Liver (tissue), 10 donors: ENCODE measurements at places on chromosomes 13 and 19.
A peak's percentile ranks its signal among the peaks of the same experiment; 100 is the strongest.

- DNase-seq: peak; percentile 49
These were observed 6.3 kb upstream of the JUNB start for GRCh38 chr19:12784871-12785430.

DNA sequence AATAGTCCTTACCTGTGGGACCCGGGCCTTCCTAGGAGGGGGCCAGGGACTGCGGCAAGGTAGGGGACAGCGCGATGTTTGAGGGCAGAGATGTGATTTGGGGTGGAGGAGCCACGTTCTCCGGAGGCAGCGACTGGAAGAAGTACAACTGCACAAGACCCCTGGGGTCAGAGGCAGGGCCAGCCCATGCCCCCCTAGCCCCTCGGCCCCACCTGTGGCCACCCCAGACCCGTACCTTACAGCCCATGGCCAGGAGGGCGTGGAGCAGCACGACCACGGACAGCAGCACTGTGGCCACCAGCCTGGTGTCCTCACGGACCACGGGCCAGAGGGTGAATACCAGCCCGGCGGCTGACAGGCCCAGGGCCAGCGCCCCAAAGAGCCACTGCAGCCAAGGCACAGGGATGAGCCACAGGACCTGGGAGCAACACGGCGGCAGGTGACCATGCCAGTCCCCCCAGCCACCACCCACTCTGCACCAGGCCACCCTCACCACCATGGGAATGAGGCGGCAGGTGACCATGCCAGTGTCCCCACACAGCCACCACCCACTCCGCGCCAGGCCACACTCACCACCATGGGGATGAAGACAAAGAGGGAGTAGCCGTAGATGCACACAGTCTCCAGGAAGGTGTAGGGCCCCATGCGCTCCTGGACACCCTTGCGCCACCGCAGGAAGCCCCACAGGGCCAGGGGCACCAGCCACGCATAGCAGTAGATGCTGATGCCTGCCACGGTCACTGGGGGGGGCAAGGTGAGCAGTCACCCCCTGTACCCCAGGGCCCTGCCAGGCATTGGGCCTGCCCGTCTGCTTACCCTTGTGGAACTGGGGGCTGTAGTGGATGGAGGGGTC lies 5.0 kb downstream of the YIPF2 start:
- no peak for DNase-seq

DNA sequence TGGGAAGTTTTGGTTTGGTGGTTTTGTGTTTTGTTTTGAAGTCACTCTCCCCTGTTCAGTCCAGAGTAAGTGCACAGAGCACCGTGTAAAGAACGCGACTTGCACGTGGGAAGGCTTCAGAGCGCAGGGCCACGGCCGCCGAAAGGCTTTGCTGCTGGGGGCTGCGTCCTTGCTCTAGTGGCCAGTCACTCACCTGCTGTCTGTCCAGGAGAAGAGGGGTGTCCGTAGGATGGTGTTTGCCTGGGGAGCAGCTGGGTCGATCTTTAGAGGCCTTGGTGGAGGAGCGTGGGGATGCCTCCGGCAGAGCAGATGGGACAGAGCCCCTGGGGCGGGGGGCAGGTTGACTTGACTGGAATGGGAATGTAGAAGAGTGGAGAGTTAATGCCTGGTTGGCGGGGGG lies 116.6 kb upstream of the MCF2L start:
- no peak for DNase-seq

DNA sequence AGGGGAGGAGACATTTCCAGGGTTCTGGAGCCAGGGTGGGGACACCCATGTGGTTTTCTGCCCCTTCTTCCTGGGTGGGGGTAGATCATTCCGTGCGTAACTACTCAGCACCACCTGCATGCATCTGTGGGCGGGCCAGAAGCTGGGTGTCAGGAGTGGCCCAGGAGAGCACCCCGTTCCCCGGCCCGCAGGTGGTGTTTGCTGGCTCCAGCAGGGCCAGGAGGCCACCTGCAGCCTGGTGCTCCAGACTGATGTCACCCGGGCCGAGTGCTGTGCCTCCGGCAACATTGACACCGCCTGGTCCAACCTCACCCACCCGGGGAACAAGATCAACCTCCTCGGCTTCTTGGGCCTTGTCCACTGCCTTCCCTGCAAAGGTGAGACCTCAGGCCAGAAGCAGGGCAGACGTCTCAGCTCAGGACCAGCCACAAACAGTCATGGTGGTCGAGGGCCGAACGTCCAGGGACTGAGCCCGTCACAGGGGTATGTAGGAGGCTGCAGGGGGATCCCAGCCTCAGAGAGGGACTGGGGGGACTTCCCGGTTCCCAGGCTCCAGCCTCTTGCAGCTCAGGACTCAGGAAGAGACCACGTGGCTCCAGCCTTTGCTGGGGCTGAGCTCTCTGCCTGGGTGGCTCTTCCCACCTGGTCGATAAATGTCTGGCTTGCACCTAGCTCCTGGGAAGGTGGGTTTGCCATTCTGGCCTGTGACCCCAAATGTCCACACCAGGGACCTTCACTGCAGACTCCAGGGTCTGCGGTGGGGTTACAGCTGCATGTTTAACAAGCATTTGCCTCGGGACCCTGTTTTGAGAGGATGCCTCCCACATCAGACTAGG lies 1.6 kb downstream of the FSTL3 start:
- no peak for DNase-seq

DNA sequence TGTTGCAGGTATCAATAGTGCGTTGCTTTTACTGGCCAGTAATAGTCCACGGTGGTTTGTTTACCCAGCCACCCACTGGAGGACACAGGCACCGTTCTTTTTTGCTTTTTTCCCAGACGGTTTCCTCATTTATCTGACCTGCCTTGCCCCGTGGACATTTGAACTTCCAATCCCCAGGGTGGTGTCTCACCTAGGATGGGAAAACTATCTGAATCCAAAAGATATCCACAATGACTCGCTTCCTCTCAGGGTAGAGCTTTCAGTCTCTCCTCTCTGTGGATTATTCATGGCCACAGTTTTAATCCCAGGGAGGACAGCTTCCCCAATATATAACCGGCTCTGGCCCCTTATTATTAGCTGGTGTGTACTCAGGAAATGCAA lies 170.8 kb downstream of the FOXO1 start:
- no peak for DNase-seq

DNA sequence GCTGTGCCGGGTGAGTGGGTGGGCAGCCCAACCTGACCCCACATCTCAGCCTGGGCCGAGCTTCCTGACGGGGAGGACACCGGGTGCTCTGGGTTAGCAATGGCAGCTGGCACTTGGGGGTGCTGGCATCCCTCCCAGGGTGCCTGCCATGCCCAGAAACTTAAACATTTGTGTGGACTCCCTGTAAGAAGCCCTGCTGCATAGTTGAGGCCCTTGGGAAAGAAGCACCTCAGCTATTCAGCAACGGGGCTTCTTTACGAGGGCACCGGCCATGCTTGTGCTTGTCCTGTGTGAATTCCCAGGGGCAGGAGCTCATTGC lies 33.8 kb upstream of the MEDAG start:
- DNase-seq: no peak

DNA sequence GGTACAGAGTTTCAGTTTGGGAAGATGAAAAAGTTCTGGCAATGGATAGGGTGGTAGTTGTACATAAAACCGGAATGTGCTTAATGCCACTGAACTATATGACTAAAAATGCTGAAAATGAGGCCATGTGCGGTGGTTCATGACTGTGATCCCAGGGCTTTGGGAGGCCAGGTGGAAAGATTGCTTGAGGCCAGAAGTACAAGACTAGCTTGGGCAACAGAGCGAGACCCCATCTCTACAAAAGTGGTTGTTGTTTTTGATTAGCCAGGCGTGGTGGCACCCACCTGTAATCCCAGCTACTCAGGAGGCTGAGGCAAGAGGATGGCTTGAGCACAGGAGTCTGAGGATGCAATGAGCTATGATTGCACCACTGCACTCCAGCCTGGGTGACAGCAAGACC lies 12.8 kb downstream of the SMAD9 start:
- no peak for DNase-seq

DNA sequence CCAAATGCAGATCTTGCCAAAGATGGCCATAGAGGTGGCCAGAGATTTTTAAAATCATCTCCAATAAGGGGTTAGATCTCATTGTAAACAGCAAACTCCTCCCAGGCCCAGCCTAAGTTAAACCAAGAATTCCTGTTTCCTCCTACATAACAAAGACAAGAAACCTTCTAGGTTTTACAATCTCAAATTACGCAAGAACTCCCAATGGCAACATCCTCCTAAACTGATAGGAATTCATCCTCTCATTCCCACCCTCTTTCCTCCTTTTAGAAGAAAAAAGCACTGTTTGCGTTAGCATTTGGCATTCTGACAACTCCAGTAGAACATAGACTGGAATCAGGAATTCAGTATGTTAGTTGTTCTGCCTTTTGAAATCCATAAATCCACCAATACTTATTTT lies 14.6 kb downstream of the PROSER1 start:
- DNase-seq: no peak
